ENCODE measurements at places on chromosomes 12 and 14.

- no peak for DNase-seq
These were observed 19.0 kb downstream of the EML1 start for GRCh38 chr14:99812096-99812750.

GRCh38 chr12:57730336-57731067 is 8.0 kb downstream of the AGAP2 start:
- no peak for DNase-seq

GRCh38 chr14:105207460-105207901 is 26.4 kb upstream of the NUDT14 start:
- no peak for DNase-seq

DNA sequence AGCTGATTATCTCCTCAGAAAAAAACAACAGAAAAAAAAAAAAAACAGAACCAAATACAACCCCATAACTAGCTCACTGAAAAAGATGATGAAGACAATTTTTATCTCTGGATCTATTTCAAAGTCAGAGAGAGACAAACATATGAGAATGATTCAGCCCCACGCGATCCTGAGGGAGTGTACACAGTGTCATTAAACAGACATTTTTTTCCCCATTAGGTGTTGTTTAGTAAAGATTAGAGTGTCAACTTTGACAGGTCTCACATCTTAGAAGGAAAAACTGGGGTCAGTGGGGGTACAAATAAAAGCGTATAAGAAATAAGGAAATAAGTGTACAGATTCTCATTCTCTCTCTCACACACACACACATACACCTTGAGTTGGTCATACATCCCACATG is 635.4 kb downstream of the NRXN3 start:
- DNase-seq: no peak

DNA sequence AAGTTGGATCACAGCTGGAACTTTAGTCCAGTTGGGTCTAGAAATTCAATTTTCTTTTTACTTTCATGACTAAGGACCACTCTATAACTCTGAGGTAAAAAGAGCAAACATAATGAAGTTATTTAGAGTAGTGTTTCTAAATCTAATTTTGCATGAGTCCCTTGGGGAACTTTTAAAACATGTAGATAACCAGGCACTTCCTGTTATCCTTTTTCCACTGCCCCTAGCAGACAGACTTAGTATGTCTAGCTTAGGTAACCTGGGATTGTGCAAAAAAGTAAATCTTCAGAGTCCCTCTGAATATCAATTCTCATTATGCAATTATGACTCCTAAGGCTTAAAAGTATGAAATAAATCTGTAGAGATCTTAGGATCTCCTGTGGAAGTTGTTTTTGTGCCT is 371.2 kb downstream of the DIO2 start:
- no peak for DNase-seq

DNA sequence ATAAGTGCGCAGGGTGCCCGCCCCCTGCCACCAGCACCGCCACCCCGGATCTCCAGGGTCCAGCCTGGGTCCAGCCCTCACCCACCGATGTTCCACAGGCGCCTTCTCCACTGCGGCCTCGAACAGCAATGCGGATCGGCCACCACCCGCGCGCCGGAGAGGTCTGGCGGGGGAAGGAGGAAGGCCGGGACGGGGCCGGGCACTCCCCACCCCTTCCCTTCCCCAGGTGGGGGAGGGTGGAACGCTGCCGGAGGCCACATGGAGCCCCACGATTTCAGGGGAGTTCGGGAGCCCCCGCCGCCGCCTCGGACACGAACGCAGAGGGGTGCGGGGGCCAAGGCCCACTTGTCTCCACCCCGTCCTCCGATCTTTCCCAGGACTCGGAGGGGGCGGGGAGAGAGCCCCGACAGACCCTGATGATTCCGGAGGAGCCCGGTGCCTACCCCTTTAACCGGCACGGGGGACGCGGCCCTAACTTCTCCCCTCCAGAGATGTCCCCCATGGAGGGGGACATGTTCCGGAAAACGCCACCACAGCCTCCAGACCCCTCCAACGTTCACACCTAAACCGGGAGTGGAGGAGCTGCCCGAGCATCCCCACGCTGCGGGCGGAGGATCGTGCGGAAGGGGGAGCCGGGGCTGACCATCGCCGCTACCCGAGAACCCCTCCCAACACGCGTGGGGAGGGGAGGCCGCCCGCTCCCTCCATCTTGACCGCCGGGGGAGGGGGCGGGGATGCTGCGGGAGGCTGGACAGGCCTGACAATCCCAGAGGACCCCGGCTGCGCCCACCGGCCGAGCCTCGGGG is 1.1 kb downstream of the ATXN2 start:
- DNase-seq: no peak

- no peak for DNase-seq
These were observed 8.4 kb upstream of the HHIPL1 start for GRCh38 chr14:99636487-99636886.

GRCh38 chr12:4177262-4177661 is 96.3 kb upstream of the CCND2 start:
- no peak for DNase-seq

DNA sequence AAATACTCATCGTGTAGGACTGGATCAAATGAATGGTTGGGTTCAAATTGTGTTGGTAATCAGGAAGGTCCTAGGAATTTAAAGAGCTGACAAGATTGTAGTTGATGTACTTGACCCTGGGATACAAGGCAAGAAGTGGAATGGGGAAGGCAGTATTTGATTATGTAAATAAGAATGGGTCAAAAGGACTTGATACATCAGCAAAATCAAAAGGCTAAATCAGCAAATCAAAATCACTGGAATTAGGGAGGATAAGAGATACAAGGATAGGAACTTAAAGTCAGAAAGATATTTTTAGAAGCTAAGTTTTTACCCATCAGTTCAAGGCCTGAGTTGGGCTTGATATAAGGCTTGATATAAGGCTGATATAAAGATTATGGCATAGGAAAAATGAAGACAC is 65.8 kb downstream of the VEZT start:
- no peak for DNase-seq

DNA sequence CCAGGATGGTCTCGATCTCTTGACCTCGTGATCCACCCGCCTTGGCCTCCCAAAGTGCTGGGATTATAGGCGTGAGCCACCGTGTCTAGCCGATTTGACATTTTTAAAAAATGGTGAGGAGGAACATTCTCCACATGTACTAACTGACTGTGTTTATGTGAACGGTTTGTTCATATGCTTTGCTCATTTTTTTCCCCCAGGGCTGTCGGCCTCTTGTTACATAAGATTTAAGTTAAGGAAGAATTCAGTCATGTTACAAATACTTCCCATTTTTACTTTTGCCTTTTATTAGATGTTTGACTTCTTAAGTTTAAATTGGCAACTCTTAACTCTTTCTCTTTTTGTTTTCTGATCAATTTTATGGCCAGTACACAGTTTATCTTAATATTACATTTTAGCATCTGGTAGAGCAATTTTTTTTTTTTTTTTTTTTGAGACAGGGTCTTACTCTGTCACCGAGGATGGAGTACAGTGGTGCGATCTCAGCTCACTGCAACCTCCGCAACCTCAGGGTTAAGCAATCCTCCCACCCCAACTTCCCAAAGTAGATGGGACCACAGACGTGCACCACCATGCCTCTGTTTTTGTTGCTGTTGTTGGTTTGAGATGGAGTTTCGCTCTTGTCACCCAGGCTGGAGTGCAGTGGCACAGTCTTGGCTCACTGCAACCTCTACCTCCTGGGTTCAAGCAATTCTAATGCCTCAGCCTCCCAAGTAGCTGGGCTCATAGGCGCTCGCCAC is 9.6 kb downstream of the GNS start:
- DNase-seq: no peak
